ENCODE measurements at places on chromosomes 3 and 15. TPM values are rescaled to one million over a fixed set of nuclear protein-coding genes. Genes with fewer than 3 reads are reported as not detected.

GRCh38 chr3:123459862-123460261, 11.0 kb upstream of the ADCY5 start:
- no peak for DNase-seq

- no peak for DNase-seq
Observed at GRCh38 chr3:40739971-40740370, 215.2 kb downstream of the ZNF621 start.

TMEM40 gene
- polyA plus RNA-seq, result 22.8 TPM

GRCh38 chr3:48662753-48663488, at the start of gene CELSR3:
TSS of gene CELSR3 (minus strand) at chr3:48662886. CDS start at chr3:48662634, 252 bp downstream.
- DNase-seq, result peak; percentile 60

- no peak for DNase-seq
Observed at GRCh38 chr3:87732294-87732693, 326.5 kb downstream of the CGGBP1 start.

DNA sequence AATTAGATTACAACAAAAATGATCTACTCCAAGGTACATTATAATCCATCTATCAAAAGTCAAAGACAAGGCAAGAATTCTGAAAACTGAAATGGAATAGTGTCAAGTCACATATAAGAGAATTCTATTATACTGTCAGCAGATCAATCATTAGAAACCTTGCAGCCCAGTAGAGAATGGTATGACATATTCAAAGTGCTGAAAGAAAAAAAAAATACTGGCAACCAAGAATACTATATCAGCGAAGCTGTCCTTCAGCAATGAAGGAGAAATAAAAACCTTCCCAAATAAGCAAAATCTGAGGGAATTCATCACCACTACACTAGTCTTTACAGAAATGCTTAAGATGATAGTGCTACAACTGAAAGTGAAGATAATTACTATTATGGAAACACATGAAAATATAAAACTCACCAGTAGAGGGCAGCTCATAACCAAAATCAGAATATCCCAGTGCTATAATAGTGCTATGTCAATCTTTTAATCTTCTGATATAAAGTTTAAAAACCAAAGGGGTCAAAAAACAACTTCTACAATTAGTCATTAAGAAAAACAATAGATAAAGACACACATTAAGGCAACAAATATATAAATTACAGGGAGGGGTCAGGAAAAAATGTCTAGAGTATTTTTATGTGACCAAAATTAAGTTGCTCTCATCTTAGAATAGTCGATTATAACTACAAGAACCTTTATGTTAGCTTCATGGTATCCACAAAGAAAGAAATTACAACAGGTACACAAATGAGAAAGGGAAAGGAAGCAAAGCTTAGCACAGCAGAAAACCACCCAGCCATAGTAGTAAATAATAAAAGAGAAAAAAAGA, 190.7 kb upstream of the CNTN6 start:
- DNase-seq, result no peak

MLH1 gene
- polyA plus RNA-seq, result 41.5 TPM

TGM4 gene
- not detected for polyA plus RNA-seq

DNA sequence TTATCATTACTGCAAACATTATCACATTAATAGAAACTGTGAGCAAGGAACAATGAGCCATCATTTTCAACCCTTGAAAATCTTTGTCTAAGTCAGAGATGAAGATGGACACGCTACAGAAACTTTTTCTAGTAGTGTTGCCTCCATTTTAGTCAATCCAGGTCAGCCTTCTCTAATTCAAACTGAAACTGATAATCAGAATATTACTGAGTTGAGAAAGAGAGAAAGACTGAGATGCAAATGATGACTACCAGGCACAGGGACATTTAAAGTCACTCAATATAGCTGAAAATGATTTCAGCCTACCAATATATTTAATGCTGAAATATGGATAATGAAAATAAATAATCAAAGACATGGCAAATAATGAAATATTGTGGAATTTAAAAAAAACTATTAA, 261.4 kb downstream of the GBE1 start:
- no peak for DNase-seq

LCTL gene
- polyA plus RNA-seq, result 0.20 TPM

ANKUB1 gene
- polyA plus RNA-seq, result 0.20 TPM

Data from muscle of back (tissue), 13 donors.